ENCODE measurements at places on chromosomes 12 and 14. TPM values are rescaled to one million over a fixed set of nuclear protein-coding genes. Genes with fewer than 3 reads are reported as not detected.

Gene STXBP6
- not detected for total RNA-seq

Gene KRT2
- 0.33 TPM for total RNA-seq

Gene ING4
- total RNA-seq: 11.4 TPM

Gene IL22
- total RNA-seq: not detected

- no peaks in the 10 kb centered on the region for H3K4me1 ChIP-seq
- H3K4me3 ChIP-seq: no peak overlapping the region
- no peaks in the 10 kb centered on the region for H3K36me3 ChIP-seq
- H3K27ac ChIP-seq: no peak overlapping the region
- H3K27me3 ChIP-seq: no peaks in the 10 kb centered on the region
These were observed 312.0 kb downstream of the KCNC2 start for GRCh38 chr12:74897425-74898211.

DNA sequence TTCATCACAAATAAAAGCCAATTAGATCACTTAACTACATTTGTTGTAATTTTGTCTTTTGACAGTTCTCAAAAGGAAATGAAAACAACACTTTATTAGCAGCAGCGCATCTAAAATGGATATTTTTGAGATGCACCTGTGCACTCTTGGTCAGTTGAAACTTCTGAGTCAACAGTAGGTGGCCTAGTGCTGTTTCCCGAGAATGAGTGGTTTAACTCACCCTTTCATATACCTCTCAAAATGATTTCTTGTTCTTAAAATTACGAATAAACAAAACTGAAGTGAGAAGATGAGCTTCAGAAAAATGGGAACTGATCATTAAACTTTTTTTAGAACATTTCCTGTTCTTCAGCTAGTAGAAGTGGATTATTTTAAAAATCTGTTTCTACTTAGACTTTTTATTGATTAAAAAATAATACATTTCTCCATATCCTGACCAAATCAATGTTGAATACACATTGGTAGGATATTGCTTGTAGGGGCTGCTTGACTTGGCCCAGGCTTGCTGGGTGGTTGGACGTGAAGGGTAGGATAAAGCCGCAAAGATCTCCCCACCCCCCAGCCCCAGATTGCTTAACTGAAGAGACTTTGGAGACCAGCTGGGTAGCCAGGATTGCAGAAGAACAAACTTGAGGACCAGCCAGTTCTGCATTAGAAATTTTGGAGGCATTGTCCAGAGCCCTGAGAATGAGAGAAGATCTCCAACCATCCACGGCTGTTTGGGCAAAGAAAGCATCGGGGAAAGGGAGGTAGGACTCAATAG, 22.3 kb upstream of the STK38L start:
- H3K27ac ChIP-seq: no peak overlapping the region
- H3K27me3 ChIP-seq: peaks cover 4% of the 10 kb centered on the region
- H3K4me3 ChIP-seq: no peak overlapping the region
- H3K4me1 ChIP-seq: no peaks in the 10 kb centered on the region
- DNase-seq: no peak
- H3K36me3 ChIP-seq: no peaks in the 10 kb centered on the region

DNA sequence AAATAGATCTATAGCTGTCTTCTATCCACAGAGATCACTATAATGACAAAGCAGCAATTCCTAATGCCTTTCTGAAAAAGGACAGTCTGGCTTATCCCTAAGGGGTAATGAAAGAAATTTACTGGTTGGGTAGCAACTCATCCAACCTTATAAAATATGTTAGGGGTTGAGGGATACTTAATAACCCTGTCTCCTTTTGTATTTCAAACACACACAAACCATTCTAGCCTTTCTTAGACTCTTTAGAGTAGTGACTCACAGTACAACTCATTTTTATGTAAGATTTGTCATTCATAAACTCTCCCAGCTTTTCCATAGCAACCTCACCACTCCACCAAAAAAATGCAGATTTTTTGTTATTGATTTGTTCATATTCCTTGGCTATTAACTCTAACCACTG, 167.9 kb downstream of the FSCB start:
- H3K27me3 ChIP-seq: no peaks in the 10 kb centered on the region
- H3K27ac ChIP-seq: no peak overlapping the region
- DNase-seq: no peak
- H3K4me1 ChIP-seq: no peaks in the 10 kb centered on the region

DNA sequence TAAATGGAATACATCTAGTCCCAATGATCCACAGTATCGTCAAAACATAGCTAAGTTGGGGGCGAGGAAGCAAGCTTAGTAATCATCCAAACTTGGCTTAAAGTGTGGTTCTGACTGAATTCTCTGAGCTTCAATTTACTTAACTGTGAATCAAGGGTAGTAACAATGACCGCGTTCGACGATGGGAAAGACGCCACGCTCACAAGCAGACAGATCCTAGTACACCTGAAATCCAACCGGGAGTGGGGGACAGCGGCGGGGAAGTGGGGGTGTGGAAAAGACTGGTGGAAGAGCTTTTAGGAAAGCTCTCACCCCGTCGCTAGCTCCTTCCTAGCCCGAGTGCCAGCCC, 433 bp downstream of the COX16 start:
- H3K4me1 ChIP-seq: no peaks in the 10 kb centered on the region
- no peaks in the 10 kb centered on the region for H3K27me3 ChIP-seq
- H3K36me3 ChIP-seq: peaks cover 3% of the 10 kb centered on the region
- H3K27ac ChIP-seq: peak overlapping the region; percentile 94
- no peak for DNase-seq

- H3K27ac ChIP-seq: no peak overlapping the region
- H3K36me3 ChIP-seq: no peaks in the 10 kb centered on the region
- no peak for DNase-seq
- H3K4me3 ChIP-seq: no peak overlapping the region
These were observed 8.3 kb upstream of the C14orf180 start for GRCh38 chr14:104571246-104571645.

DNA sequence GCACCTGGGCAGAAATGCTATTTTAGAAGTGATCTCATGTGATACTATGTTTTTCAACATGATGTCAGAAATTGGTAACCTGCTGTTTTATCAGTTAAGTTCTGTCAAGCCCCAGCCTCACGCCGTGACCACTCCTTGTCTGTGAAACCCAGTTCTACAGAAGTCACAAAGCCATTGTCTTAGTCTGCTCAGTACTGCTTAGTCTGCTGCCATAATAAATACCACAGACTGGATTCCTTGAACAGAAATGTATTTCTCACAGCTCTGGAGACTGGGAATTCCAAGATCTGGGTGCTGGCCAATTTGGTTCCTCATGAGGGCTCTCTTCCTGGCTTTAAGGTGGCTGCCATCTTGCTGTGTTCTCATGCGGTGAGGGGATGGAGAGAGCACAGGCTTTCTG, 176.9 kb downstream of the PRKCH start:
- DNase-seq: no peak
- no peaks in the 10 kb centered on the region for H3K36me3 ChIP-seq
- no peak overlapping the region for H3K27ac ChIP-seq
- H3K27me3 ChIP-seq: no peaks in the 10 kb centered on the region

GRCh38 chr14:94562022-94562421, 780 bp downstream of the SERPINA4 start:
- DNase-seq: no peak
- no peaks in the 10 kb centered on the region for H3K4me1 ChIP-seq
- no peaks in the 10 kb centered on the region for H3K27me3 ChIP-seq
- no peaks in the 10 kb centered on the region for H3K36me3 ChIP-seq

- peak overlapping the region; percentile 86 for H3K27ac ChIP-seq
- H3K4me1 ChIP-seq: peaks cover 33% of the 10 kb centered on the region
- no peaks in the 10 kb centered on the region for H3K36me3 ChIP-seq
- DNase-seq: no peak
These were observed 54.6 kb downstream of the PSMA6 start for GRCh38 chr14:35346738-35347322.

- H3K36me3 ChIP-seq: no peaks in the 10 kb centered on the region
- H3K4me1 ChIP-seq: no peaks in the 10 kb centered on the region
- H3K27me3 ChIP-seq: no peaks in the 10 kb centered on the region
- H3K27ac ChIP-seq: no peak overlapping the region
These were observed 29.1 kb downstream of the CHST11 start for GRCh38 chr12:104485651-104486362.

- H3K27ac ChIP-seq: no peak overlapping the region
- no peaks in the 10 kb centered on the region for H3K27me3 ChIP-seq
- H3K4me3 ChIP-seq: no peak overlapping the region
- no peaks in the 10 kb centered on the region for H3K36me3 ChIP-seq
These were observed 21.6 kb upstream of the GPR132 start for GRCh38 chr14:105086833-105087307.

DNA sequence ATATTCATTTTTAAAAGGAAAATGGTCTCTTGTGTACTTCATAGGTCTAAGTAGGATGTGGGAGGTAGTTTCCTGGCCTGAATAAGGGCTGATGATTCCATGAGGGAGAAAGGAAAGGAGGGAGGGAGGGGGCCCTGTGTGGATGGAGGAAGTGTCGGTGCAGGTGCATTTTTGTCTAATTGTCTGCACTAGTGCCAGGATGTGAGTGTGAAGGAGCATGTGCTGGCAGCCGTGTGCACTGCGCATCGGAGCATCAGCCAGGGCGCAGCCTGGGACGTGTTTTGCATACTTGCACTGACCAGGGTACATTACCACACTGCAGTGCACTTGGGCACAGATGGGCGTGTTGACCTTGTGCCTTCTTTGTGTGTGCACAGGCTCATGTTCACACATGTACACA, 29.2 kb downstream of the SMUG1 start:
- no peak overlapping the region for H3K27ac ChIP-seq
- H3K27me3 ChIP-seq: no peaks in the 10 kb centered on the region
- DNase-seq: no peak
- H3K4me3 ChIP-seq: no peak overlapping the region
- no peaks in the 10 kb centered on the region for H3K4me1 ChIP-seq

DNA sequence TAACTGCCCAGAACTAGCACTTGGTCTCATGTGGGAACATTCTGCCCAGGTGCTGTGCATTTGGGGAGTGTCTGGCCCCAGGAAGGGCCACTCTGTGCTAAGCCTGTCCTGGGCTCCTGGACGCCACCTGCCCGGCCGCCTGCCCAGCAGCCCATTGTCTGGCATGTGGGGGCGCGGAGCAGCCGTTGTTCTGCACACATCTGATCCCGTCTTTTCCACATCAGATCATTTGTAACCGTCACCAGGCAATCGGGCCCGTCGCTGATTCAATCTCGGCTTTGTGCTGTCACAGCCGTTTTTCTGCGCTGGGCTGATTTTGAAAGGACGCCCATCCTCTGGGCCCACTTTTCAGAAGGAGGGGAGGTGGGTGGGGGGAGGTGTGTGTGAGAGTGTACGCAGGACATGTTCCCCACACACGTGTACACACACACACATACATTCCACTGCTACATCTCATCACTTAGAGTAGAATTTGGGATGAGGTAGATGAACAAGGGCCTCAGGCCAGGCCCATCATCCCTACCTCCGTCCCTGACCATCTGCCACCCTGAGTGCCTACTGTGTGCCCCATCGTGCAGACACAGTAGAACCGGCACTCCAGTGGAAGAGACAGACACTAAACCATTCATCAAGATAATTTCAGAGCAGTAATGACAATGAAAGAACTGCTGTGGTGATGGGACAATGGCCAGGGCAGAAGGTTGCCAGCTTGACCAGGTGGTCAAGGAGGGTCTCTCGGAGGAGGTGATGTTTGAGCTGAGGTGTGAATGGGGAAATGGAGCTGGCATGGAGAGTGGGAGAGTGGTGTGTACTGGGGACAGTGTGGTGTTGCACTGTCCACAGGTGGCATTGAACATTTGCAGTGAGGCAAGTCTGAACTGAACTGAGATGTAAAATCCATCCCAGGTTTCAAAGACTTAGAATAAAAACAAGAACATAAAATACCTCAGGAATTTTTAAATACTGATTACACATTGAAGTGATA, 19.0 kb downstream of the FAM222A start:
- no peak for DNase-seq
- H3K4me1 ChIP-seq: no peaks in the 10 kb centered on the region
- no peaks in the 10 kb centered on the region for H3K27me3 ChIP-seq
- H3K27ac ChIP-seq: no peak overlapping the region
- no peak overlapping the region for H3K4me3 ChIP-seq
- H3K36me3 ChIP-seq: no peaks in the 10 kb centered on the region

- no peaks in the 10 kb centered on the region for H3K4me1 ChIP-seq
- no peaks in the 10 kb centered on the region for H3K27me3 ChIP-seq
- no peak overlapping the region for H3K4me3 ChIP-seq
- H3K27ac ChIP-seq: no peak overlapping the region
- H3K36me3 ChIP-seq: 0 out of 2 replicates have a peak, but pooled peaks cover 6% of the 10 kb centered on the region
These were observed 9.0 kb downstream of the PUS1 start for GRCh38 chr12:131938082-131938481.

DNA sequence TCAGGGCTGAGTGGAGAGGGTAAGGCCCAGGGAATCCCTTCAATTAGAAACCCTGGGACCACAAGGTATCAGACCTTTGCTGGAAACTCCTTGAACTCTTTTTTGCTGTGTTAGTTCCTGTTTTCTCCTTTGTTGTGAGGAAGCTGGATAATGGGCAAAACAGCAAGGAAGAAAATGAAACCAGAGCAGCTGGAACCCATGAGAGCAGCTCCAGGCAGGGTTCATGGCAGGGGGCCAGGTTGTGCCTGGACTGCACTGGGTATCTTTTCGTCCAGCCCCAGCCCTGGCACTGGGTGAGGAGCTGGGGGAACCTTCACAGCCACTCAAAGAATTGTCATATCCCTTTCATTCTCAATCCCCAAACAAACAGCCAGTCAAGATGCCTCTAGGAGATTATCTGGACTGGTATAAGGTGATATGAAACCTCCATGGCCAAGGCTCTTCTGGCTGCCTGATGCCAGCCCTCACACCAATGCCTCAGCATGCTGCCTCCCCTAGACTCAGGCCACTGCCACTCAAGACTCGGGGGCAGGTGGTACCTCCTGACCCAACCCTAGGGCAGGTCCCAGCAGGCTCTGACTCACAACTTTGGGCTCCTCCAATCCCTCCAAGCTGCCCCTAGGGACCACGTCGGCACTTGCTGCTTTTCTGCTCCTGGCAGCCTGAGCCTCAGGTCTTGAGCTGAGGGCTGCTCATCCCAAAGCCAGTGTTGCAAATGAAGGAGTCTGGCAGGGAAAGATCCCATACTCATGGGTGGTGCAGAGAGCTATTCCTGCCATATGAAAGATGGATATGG, 16.5 kb downstream of the FAM186B start:
- no peak overlapping the region for H3K4me3 ChIP-seq
- DNase-seq: no peak
- no peaks in the 10 kb centered on the region for H3K4me1 ChIP-seq
- H3K27ac ChIP-seq: no peak overlapping the region

DNA sequence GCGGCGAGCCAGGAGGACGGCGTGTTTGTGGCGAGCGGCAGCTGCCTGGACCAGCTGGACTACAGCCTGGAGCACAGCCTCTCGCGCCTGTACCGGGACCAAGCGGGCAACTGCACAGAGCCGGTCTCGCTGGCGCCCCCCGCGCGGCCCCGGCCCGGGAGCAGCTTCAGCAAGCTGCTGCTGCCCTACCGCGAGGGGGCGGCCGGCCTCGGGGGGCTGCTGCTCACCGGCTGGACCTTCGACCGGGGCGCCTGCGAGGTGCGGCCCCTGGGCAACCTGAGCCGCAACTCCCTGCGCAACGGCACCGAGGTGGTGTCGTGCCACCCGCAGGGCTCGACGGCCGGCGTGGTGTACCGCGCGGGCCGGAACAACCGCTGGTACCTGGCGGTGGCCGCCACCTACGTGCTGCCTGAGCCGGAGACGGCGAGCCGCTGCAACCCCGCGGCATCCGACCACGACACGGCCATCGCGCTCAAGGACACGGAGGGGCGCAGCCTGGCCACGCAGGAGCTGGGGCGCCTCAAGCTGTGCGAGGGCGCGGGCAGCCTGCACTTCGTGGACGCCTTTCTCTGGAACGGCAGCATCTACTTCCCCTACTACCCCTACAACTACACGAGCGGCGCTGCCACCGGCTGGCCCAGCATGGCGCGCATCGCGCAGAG, 873 bp downstream of the PLXNC1 start:
- H3K36me3 ChIP-seq: no peaks in the 10 kb centered on the region
- H3K4me3 ChIP-seq: peak overlapping the region; percentile 42
- DNase-seq: no peak
- H3K27ac ChIP-seq: no peak overlapping the region

Data from Panc1 (cell line).